ENCODE measurements at places on chromosomes 4 and X. TPM values are rescaled to one million over a fixed set of nuclear protein-coding genes. Genes with fewer than 3 reads are reported as not detected.

DMD gene
- total RNA-seq: 10.3 TPM

HSFX4 gene
- total RNA-seq: not detected

CFAP47 gene
- not detected for total RNA-seq

SPANXC gene
- not detected for total RNA-seq

NUP62CL gene
- total RNA-seq: 2.0 TPM

GABRE gene
- total RNA-seq: not detected

GYPB gene
- not detected for total RNA-seq

CT45A5 gene
- total RNA-seq: not detected

SLC25A14 gene
- 14.5 TPM for total RNA-seq

CACNA1F gene
- total RNA-seq: under 0.01 TPM

C4orf50 gene
- total RNA-seq: not detected

All from melanocyte of skin (primary cell).